Activated T-helper 17 cell treated with anti-CD3 and anti-CD28 coated beads, Interleukin-2, amount 50 U/mL, for 72 hours (primary cell): ENCODE measurements at places on chromosomes 13 and 19.
A peak's percentile ranks its signal among the peaks of the same experiment; 100 is the strongest.

GRCh38 chr19:28393574-28394336 lies 819.2 kb downstream of the UQCRFS1 start:
- no peak for ATAC-seq

- no peak for ATAC-seq
Observed at GRCh38 chr13:34671137-34671536, 270.9 kb upstream of the NBEA start.

DNA sequence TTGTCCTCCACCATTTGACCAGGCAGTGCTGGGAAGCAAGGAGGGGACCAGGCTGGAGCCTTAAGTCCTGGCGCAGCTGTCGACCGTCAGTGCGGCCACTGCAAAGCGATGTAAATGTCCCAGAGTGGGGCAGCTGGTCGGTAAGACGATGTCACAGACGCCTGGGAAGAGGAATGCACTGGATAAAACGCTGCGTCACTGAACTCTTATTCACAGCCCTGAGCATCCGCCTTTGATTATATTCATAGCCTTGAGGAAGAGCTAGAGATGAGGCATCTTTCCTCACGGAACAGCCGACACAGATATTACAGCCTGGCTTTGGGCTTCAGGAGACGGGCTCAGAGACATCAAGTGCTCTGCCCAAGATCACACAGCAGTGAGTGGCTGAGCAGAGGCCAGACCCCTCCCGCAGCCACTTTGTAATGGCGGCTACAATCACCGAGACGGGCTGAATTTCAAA lies 17.6 kb upstream of the TUBGCP3 start:
- no peak for ATAC-seq

DNA sequence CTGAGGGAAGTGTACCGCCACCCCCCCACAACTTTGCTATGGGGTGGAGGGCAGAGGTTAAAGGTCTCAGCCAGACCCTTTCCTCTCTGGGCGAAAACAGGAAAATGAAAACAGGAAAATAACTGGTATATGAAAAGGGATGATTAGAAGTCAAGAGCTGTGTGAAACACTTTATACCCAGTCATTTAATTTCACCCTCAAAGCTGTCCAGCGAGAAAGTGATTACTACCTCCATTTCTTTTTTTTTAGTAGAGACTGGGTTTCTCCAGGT lies 575 bp upstream of the PHLDB3 start:
- ATAC-seq: no peak

- ATAC-seq: no peak
Observed at GRCh38 chr19:5492635-5493409, 37.6 kb downstream of the ZNRF4 start.

DNA sequence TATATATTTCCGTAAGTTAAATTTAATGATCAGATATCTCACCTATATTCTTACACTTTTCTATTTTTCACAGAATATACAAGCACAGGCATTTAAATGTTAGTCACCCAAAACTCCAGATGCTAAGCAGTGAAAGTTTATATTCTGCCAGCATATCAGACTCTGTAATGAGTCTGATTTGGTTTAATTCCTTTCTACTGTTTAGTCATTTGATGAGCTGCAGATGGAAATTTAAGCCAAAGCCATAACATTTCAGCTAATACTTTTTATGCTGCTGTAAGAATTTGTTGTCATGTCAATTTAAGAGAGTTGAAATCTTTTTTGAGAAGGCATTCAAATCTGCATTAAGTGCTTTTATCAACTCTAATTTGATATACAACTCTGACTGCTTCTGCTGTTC lies 8.0 kb downstream of the FRY start:
- ATAC-seq: no peak

GRCh38 chr19:982567-983170 lies 1.5 kb upstream of the WDR18 start:
- peak; percentile 87 for ATAC-seq

- no peak for ATAC-seq
Observed at GRCh38 chr13:85282876-85283275, 516.3 kb downstream of the SLITRK6 start.

DNA sequence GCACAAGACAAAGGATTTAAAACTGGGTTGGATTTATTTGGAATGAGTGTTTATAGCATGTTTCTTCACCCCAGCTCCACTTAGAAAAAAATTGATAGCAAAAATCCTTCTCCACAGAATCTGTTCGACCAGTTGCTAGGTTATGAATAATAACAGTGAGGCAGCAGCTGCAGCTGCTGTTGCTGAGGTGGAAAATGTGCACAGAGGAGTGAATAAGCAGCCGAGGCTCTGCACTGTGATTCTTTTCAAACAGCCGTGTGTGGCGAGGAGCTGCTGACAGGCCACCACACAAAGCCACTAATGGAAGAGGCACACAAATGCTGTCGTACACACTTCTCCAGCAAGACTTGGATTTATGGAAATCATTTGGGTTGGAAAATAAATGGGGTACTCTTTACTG lies 6.4 kb upstream of the RASL11A start:
- no peak for ATAC-seq

- no peak for ATAC-seq
Observed at GRCh38 chr19:44891016-44891882, at the start of gene TOMM40. Gene TOMM40, plus strand, starts transcription at chr19:44891254. Its CDS starts 162 bp downstream, at chr19:44891416.
